Nucleus accumbens (tissue), 56 donors: ENCODE measurements at places on chromosomes 1 and 21.

GRCh38 chr1:204826970-204827369, 43.7 kb upstream of the NFASC start:
- no peak for DNase-seq

DNA sequence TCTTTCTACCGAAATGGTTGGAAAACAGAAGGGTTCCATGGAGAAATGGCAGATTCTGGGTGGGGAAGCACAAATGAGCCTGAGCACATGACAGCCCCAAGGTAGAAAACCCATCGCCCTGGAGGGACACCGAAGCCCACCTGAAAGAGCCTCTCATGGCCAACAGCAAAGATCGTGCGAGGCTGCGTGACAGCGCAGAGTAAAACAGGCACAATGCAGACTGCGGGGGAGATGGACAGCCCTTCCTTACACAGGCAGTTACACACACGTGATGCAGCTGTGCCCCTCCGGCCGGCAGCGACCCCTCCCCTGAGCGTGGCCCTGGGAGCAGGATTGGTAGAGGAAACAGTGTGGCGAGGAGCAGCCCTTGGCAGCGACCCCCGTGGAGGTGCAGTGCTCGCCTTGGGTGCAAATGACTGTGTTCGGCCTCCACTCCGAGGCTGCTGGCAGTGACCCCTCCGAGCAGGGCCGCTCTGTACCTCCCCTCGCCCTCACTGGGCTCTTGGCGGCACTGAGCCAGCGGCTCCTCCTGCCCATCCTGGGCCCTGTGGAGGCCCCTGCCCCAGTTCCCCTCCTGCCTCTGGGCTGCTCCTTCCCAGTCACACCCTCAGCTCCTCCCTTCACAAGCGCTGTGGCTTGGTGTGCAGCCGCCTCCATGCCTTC, 120.9 kb upstream of the COL6A1 start:
- no peak for DNase-seq

- no peak for DNase-seq
Observed at GRCh38 chr1:58592522-58593134, 15.6 kb upstream of the TACSTD2 start.

GRCh38 chr21:46560568-46561444, 44.1 kb downstream of the S100B start:
- no peak for DNase-seq

DNA sequence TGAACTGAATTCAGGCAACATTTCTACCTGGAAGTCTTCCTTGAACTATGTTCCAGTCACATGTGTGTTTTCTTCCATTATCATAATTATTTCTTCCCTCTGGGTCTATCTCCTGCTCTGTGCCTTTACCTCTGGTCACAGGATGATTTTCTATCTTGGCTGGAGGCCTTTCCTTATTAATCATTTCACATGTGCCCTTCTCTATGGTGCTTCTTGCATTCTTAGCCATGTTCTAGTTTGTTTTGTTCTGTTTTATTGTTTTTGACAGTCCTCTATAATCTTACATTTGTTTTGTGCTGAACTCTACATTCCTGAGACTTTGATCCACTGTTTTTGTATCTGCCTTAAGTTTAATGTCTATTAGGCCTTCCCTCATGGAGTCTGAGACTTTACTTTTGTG, 51.0 kb downstream of the SGIP1 start:
- no peak for DNase-seq

GRCh38 chr1:26524181-26524580, 5.4 kb upstream of the RPS6KA1 start:
- no peak for DNase-seq

DNA sequence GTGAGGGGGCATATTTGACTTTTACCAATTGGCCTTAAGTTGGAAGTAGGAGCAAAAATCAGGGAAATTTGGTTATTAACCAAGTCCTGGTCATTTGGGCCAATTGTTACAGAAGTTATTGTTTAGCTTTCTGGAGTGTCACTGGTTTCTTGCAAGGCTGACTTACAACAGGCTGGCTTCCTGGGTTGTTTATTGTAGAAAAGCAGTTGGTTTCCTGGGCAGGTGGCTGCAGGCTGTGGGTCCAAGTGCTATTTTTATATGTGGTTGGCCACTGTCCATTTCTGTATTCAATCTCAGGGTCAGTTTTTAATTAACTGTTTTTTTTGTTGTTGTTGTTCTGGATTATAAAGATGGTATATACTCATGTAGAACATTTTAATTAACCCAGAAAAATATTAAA, 174.1 kb downstream of the KCNJ6 start:
- DNase-seq = no peak

GRCh38 chr1:71706029-71706671, 576.2 kb downstream of the NEGR1 start:
- DNase-seq = no peak

- DNase-seq = no peak
Observed at GRCh38 chr21:29419422-29419821, 120.7 kb downstream of the BACH1 start.

- no peak for DNase-seq
Observed at GRCh38 chr1:171762143-171762563, 19.3 kb upstream of the METTL13 start.

- DNase-seq = no peak
Observed at GRCh38 chr1:228937851-228938536, 202.7 kb downstream of the RHOU start.

GRCh38 chr1:185645162-185645640, 89.0 kb upstream of the HMCN1 start:
- no peak for DNase-seq

- DNase-seq = no peak
Observed at GRCh38 chr1:175287849-175288248, 95.3 kb upstream of the KIAA0040 start.

- no peak for DNase-seq
Observed at GRCh38 chr1:89697383-89697782, 64.5 kb downstream of the LRRC8C start.

DNA sequence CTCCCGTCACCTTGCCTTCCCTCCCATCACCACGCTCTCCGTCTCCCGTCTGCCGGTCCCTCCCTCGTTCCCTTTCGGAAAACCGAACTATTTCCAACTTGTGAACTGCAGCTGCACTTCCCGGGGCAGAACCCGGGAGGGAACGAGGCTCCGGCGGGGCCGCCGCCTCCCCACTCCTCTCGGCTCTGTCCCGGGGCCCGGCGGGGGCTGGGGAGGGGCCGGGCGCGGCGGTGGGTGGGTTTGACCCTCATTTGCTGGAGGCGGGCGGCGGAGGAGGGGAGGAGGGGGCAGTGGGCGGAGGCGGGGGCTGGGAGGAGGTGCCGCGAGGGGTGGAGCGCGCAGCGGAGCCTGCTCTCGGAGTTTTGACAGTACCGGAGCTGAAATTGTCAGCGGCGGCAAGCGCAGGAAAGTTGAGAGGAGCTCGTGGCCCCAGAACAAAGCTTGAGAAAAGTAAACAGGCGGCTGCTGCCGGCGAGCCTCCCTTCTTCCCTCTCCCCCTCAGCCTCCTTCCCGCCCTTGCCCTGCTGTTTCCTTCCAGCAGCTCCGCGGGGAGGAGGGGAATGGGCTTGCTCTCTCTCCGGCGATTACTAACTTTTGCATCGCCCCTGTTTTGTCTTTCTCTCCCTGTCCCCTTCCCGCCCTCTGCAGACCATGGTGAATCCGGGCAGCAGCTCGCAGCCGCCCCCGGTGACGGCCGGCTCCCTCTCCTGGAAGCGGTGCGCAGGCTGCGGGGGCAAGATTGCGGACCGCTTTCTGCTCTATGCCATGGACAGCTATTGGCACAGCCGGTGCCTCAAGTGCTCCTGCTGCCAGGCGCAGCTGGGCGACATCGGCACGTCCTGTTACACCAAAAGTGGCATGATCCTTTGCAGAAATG, 2.9 kb downstream of the LMO4 start:
- DNase-seq = peak; percentile 58

- no peak for DNase-seq
Observed at GRCh38 chr1:241323514-241324195, 33.4 kb downstream of the RGS7 start.

- DNase-seq = no peak
Observed at GRCh38 chr1:245188403-245188802, 33.6 kb downstream of the KIF26B start.

- no peak for DNase-seq
Observed at GRCh38 chr1:200130552-200130951, 103.0 kb downstream of the NR5A2 start.

DNA sequence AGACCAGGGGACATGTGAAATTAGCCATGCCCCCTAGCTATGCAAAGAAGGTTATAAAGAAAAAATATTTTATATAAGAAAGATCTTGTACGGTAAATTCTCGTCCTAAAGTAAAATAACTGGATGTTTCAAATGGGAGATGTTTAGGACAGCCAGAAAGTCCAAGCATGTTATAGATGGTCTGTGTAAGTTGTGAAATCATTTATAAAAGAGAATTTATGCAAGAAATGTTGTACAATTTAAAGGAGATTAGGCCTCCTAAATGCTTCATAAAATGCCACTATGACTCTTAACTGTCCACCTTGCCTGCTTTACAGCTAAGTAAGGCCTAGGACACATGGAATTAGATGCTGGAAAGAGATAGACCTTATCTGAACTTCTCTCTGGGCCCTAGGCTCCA, 118.1 kb upstream of the POGK start:
- DNase-seq = no peak

DNA sequence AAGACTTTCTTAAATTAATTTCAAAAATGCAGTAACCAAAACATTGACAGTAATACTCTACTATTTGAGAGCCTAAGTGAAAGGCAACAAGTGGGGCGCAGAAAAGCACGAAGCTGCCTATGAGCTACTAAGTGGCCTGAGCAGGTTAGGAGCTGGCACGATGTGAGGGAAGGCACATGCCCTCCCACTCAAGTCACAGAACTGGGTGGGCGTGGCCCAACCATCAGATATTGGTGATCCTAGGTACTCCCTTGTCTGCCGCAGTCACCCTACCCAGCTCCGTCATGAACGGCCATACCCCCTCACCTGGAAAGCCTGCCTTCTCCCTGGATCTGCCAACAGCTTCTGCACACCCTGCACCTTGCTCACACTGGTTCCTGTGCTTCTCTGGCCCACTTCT, 40.8 kb downstream of the SSBP3 start:
- no peak for DNase-seq

GRCh38 chr1:230705289-230706019, 8.5 kb downstream of the AGT start:
- DNase-seq = no peak

DNA sequence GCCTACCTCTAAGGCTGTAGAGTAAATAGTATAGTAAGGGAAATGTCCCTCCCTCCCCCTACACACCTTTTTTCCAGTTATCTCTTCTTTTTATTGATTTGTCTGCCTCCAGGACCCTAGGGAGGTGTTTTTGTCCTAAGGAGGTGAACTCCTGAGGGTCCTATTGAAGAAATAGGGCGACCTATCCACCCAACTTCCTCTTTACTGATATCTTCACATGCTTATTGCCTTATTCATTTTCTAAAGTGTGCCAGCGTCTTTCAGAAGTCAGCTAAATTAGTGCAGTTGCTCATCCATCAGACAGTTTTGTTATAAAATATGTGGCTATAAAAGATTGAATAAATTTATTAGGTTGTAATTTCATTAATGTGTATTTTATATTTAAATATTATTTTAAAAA, 5.9 kb downstream of the BACH1 start:
- no peak for DNase-seq

GRCh38 chr1:148363439-148363810, 119.7 kb downstream of the PPIAL4G start:
- DNase-seq = no peak

GRCh38 chr1:2506007-2506860, 20.2 kb downstream of the PANK4 start:
- no peak for DNase-seq

- DNase-seq = no peak
Observed at GRCh38 chr1:83500987-83501591, 497.8 kb downstream of the TTLL7 start.

- no peak for DNase-seq
Observed at GRCh38 chr21:32173121-32173724, 105.6 kb downstream of the MIS18A start.

GRCh38 chr1:171220581-171221054, 27.7 kb upstream of the FMO1 start:
- DNase-seq = no peak

GRCh38 chr1:201002510-201002909, 21.0 kb downstream of the KIF21B start:
- DNase-seq = no peak

GRCh38 chr1:119330466-119331189, 38.0 kb upstream of the HAO2 start:
- no peak for DNase-seq

GRCh38 chr1:143625886-143626285, 345.9 kb downstream of the FAM72C start:
- no peak for DNase-seq

DNA sequence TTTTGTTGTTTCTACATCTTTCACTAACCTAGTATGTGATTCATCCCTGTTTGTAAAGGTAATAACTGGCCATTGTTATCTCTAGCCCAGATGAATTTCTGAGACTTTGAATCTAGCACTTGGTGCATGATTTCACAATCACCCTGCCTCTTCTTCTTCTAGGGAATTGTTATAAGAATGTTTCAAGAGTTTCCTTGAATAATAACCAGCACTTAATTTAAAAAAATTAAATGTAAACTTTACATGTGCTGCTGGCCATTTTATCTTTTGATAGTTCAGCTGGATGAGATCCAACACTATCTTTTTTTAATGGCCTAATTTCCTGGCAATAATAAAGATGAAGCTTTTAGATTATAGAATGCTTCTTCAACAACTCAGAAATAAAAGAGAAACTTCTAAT, 31.8 kb downstream of the UBE2U start:
- no peak for DNase-seq

GRCh38 chr1:15433471-15433870, 4.8 kb upstream of the CTRC start:
- DNase-seq = no peak

GRCh38 chr1:202765721-202766120, 42.5 kb downstream of the KDM5B start:
- DNase-seq = no peak

- DNase-seq = no peak
Observed at GRCh38 chr1:175307160-175307559, 114.6 kb upstream of the KIAA0040 start.

DNA sequence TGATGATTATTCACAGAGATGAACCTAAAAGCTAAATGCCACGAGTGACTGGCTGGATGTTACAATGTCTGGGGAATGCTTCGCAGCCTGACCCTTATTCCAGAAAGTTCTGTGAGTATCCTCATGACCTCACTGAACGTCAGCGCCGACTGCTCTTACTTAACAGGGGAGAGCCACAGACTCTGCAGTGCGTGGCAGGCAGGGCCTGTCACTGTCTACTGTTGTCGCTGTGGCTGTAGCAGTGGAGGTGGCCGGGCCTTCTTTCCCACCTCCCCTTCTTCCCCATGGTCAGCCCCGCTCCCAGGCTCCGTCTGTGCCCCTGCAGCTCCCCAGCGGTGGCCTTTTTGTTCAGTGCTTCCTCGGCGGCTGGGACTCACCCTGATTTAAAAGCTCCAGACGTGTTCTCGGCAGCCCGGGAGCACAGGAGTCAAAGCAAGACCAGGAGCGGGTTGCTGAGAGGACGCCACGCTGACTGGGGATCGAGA, 52.2 kb upstream of the TARBP1 start:
- DNase-seq = no peak
